ENCODE measurements at places on chromosomes 16 and 17.

GRCh38 chr17:76495663-76496400 is 5.4 kb downstream of the RHBDF2 start:
- DNase-seq, result no peak

DNA sequence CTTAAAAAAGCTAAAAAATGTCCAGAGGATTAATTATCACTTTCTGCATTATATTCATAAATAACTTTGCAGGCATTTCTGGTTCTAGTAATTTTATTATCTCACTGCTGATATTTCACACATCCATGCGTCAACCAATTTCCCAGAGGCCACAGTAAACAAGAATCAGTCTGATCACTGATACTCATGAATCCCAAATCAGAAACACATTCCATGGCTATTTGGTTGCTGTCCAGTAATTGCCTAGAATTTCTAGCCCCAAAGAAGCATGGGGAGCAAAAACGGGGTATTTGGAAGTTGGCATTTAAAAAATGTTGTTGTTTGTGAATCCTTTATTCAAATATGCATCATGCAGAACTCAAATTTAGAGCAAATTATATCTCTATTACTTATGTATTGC is 244.8 kb downstream of the CDH8 start:
- DNase-seq, result peak; percentile 7

DNA sequence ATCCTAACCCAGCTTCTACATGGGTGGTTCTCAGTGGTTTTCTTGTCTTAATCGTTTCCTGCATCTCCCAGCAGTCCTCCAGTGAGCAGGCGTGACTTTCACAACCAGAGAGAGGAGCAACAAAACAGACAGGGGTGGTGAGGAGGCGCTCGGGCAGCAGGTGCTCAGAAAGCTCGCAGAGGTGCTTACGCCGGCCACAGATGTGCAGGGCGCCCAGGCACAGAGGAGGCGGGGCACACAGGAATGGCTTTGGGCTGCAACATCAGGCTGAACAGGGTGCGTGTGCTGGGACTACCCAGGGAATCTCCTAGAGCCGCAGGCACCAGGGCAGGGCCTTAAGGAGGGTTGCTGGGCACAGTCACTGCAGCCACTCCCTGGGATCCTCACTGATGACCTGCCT is 32.6 kb downstream of the KLHDC4 start:
- no peak for DNase-seq

DNA sequence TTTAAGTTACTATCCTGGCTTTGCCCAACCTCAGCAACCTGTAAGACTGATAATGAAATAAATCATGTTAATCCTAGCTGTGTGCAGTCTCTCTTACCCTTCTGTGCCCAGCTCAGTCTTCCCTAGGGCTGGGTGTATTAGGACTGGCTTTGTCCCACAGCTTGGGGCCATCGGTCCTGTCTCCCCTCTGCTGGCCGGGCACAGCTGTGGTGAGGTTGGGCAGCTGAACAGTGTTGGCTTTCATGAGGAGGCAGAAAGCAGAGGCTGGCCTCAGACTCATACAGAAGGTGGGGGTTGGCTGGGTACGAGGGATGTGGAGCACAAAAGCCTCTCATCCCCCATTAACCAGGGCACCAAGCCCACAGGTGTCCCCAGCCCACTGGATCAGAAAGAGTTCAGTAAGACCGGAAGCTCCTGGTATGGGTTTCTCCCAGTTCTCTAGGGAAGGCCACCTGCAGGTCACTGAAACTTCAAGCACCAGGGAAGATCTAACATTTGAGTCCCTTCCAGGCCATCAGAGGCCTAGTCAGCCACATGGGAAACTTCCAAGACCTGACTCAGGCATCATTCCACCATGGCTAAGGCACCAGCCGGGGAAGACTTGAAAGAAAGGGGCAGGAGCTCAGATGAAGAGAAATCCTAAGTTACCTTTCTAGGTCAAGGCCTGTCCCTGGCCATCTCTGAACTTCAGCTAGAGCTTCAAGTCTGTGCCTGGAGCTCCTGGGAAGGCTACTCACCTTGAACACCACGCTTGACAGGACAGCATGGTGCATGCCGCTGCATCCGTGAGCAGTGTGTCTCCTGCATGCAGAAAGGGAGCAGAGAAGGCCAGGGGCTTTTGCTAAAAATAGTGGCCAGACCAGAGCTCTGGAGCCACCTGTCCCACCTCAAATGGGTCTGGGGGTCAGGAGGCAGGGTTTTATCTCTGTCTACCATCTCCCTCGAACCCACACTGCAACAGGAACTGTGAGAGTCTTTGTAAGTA is 8.8 kb downstream of the CNP start:
- DNase-seq, result no peak

GRCh38 chr17:63685578-63685977 is 14.3 kb downstream of the LIMD2 start:
- no peak for DNase-seq

DNA sequence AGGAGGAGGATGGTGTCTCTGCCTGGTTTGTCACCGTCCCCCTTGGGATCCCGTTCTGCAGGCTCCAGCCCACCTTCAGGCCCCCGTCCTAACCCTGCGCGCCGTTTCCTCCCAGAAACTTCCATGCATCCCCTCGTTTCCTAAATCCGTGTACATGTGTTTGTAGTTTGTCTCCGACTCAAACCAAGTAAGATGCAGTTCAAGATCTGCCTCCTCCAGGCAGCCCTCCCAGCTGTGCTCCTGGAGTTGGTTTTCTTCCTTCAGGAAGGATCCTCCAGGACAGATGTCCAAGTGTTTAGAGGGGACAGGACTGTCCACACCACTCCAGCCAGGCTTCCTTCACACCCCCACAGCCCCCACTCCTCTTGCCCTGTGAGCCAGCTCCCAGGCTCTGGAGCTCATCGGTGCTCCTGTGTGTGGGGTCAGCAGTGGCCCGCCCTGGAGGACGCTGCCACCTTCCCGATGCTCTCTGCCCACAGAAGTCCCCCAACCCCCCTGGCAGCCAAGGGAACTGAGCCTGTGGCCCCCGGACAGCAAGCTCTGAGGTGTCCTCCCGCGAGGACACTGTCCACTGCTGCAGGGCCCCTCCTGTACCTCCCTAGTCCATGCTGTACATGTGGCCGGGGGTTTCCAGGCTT is 11.3 kb downstream of the BAIAP2 start:
- DNase-seq, result no peak

DNA sequence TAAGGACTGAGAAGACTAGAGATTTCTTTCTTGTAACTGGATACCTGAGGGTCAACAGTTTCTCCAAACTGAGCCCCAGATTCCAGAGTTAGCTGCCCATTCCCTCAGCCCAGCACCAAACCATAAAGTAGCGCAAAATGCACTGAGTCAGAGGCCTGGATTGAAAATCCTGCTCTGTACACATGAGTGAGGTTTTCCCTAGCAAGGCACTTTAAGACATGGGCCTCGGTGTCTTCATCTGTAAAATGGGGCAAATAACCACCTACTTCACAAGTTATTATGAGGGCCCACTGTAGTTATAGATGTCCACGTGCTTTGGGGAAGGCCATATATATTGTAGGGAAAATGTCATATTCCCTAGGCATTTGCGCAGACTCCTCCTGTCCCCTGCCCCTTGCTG is 10.3 kb upstream of the DLX4 start:
- no peak for DNase-seq

- DNase-seq, result peak; percentile 15
Observed at GRCh38 chr17:68384941-68385340, 72.4 kb downstream of the WIPI1 start.

GRCh38 chr17:70780031-70780430 is 610.7 kb downstream of the KCNJ2 start:
- DNase-seq, result peak; percentile 17

DNA sequence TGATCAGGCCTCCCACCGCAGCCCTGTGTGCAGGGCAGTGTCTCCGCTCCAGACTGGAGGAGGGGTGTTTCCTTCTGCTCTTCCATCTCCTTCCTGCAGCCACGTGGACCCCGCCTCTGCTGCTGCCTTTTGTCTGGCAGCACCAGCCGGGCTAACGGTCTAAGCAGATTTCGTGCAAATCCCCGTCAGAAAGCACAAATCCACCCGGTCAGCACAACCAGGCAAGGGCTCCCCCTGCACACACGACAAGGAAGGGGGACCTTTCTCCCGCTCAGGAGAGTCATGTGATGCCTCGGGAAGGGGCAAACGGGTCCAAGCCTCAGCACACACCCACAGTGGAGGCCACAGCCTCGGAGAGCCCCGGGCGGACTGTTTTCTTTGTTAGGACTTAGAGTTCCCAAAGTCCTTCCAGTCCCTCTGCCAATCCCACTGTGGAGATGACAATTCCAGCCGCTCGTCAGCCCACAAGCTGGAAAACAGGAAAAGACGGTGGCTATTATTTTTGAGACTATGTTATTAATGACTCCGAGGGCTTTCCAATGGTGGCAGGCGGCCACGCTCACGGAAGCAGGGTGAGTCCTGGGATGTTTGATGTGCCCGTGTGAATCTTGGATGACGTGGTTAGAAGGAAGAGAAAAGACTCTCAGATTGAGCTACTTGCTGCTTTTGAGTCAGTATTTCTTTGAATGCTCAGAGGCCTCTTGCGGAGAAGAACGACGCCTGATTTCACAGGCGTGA is 22.5 kb upstream of the MEAK7 start:
- peak; percentile 34 for DNase-seq

- no peak for DNase-seq
Observed at GRCh38 chr17:57939797-57940196, 15.4 kb downstream of the CUEDC1 start.

DNA sequence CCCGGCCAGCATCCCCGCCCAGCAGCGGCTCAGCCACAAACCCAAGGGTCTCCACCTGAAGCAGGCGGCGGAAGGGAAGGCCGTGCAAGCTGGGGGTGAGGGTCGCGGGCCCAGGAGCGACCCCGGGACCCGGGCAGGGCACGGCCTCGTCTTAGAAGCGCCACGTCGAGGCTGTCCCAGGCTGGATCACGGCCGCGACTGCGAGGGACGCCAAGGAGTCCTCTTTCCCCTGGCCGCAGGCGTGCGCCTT is 538 bp upstream of the CCNF start:
- DNase-seq, result no peak

- DNase-seq, result peak; percentile 74
Observed at GRCh38 chr16:89574681-89575246, 794 bp upstream of the CPNE7 start.

DNA sequence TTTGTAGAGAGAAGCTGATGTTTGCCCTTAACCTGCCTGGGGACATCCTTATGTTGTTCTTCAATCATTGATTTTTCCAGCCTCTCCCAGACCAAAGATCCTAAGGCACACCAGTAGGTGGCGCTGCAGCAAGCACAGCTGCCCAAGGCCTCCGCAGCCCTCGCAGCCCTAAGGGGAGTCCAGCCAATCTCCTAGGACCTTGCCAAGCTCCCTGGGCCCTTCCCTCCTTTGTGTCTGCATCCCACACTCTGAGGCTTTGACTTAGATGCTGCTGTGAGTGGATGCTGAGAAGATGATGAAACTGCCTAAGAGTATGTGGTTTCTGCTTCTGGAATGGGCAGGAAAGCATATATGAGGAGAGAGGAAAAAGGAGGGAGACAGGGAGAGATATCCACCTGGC is 47.1 kb downstream of the SPACA3 start:
- DNase-seq, result peak; percentile 18

DNA sequence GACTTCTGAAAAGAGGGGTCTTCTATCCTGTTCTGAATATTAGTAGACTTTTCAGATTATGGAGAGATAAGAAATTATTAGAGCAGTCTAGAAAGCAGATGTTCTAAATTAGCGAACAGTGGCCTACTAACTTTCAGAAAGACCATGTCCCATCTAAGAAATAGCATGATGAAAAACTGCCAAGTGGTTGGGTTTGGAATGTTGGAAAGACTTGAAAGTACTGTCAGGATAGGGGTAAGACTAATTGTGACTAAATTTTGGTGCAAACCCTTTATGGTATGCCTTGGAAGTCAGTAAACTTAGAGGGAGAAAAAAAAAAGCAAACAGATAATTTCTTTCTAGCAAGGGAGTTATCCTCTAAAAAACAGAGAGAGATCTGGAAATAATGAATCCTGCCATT is 41.1 kb downstream of the TANGO6 start:
- no peak for DNase-seq

DNA sequence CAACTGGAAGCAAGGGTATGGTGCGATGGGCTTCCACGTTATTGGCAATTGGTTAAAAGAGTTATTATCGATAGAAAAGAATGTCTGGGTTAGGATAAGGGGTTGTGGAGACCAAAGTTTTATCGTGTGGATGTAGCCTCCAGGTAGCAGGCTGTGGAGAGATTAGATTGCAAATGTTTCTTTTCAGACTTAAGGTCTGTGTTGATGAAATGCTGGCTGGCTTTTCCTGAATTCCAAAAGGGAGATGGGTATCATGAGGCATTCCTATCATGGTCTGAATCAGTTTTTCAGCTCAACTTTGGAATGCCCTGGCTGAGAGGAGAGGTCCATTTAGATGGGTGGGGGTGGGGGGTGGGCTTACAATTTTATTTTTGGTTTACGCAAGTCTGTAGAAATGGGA is 395.0 kb upstream of the RBFOX1 start:
- no peak for DNase-seq

- no peak for DNase-seq
Observed at GRCh38 chr17:14732211-14732610, 431.3 kb downstream of the HS3ST3B1 start.

DNA sequence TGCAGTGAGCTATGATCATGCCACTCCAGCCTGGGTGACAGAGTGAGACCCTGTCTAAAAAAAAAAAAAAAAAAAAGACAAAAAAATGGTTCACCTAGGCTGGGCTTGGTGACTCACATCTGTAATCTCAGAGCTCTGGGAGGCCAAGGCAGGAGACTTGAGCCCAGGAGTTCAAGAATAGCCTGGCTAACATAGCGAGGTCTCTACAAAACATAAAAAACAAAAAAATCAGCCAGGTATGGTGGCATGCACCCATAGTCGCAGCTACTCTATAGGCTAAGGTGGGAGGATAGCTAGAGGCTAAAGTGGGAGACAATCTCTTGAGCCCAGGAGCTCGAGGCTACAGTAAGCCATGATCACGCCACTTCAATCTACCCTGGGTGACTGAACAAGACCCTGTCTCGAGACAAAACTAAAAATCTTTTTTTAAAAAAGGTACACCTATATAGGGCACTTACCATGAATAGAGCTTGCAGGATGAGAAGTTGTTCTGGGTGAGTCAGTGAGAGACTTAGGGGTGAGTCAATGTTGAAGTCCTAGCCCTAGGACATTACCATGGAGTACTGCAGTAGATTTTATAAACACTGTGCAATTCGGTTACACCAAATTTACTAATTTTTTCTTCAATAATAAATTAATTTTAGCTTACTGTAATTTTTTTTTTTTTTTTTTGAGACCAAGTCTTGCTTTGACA is 19.0 kb downstream of the USP32 start:
- DNase-seq, result peak; percentile 92

DNA sequence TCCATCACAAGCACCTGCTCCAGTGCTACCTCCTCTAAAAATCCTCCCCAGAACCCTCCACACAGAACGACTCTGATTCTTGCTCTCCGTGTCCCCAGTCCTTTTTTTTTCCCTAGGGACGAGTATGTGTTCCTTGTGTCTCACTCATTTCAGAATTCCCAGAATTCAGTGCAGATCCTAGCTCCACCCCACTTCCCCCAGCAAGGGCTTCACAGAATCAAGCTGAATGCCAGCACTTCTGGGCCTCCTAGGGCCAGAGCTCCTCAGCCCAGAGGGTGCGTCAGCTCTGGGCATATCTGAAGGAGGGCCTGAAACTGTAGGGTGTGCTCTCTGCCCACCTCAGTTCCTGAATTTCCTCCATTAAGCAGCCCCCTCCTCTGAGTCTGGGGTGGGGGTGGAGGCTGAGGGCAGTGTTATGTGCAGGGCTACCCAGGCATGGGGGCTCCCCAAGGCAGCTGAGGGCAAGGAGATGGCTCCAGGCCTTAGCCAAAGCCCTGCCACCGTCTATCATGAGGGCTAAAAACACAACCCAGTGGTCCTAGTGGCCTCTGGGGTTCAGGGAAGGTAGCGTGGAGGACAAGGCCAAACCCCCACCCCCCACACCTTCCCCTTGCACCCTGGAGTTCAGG is 6.5 kb downstream of the UNC119 start:
- no peak for DNase-seq
